ENCODE measurements at places on chromosomes 2 and 18.

- DNase-seq, result peak; percentile 75
Observed at GRCh38 chr2:65458999-65459398, 26.6 kb upstream of the SPRED2 start.

DNA sequence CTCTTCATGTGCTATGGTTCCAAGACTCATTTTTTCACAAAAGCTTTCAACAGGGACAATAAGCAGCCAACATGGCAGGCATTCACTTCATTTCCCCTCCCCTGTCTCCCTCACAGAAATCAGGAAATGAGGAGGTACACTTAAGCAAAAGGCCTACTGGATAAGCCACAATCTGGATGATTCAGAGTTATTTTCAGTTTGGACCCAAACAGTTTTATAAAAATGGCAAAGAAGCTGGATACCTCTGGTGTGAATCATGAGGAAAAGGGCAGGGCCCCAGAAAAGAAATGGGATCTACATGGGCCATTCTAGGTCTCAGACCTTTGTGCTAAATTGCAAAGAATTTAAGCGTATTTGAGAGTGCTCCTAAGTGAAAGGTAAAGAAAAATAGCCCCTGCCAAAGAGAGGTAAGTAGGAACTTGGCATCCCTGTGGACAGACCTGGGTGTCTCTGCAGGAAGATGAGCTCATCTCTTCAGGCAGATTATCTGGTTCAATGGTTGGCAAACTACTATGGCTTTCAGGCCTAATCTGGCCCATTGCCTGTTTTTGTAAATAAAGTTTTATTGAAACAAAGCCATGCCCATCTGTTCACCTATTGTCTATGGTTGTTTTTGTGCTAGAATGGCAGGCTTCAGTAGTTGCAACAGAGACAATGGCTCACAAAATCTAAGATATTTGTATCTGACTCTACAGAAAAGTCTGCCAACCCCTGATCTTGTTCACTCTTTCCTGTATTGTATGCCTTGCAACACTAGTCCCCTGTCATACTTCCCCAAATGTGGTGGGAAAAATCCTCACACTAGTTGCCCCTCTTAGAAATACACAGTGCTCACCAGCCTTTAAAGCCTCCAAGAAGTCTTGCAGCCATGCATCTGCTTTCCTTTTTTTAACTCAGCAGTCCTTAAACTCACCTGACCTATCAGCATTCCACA is 315.0 kb downstream of the ALK start:
- peak; percentile 93 for DNase-seq

DNA sequence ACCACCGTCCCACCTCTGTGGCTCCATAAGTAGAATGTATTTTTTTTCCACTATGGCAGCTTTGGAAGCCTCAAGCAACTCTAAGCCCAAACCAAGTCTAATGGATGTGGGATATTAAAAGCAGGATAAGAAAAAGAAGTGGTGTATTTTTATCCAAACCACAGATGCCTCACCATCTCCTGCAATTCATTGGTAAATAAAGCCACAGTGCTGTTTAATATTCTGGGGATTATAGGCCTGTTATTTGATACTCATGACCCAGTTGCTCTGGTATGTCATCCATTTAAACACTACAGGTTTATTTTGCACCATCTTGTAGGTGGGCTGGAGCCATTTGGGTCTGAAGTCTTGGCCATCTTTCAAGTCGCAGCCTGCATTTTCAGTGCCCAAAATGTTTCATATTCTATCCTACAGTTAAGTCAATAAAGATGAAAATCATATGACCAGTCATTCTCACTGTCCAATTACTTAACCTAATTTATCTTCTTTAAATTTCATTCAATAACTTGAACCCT is 279.5 kb upstream of the EPHA4 start:
- no peak for DNase-seq

DNA sequence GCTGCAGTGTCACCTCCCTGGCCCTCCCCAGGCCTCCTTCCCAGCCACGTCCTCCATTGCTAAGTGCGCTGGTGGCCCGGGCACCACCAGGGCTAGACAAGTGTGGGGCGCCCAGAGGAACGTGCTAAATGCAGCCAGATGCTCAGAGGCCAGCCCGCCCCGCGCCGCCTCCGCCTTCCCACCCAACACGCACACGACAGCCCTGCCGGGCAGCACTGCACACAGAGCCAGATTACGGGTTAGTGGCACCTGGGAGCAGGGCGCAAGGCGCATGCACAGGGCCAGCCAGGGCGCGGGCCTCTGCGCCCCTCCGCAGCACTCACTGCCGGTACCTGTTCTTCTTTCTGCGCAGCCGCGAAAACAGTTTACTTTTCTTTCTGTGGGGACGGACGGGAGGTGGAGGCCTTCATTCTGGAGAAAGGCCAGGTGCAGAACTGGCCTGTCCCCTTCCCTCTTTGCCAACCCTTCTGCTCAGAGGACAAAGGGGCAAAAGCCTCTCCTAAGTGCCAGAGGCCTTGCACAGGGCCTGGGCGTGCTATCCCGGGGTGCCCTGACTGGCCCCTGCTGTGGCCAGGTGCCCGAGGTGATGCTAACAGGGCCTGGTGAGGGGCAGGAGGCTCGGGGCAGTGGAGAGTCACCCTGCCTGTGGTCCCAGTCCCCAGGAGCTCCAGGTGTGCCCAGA is 46.5 kb downstream of the BIN1 start:
- DNase-seq, result no peak
